ENCODE measurements at places on chromosomes 1 and 21.

- DNase-seq = no peak
Observed at GRCh38 chr1:3263790-3264189, 190.7 kb upstream of the ARHGEF16 start.

DNA sequence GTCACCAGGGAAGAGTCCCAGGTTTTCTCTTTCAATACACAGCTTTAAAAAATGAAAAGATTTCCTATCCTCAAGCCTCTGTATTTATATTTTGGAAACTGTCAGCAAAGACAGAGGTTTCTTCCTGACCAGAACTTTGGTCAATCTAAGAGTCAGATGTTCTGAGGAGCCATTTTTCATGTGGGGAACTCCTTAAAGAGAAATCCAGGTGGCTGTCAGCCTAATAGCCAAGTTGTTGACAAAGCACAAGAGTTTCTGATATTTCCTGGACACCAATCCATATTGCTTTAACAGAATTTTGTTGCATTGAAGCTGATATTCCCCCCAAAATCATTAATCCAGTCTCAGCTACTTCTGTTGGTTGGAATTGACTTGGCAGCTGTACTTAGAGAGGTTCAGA, 318.6 kb upstream of the NFIA start:
- no peak for DNase-seq

DNA sequence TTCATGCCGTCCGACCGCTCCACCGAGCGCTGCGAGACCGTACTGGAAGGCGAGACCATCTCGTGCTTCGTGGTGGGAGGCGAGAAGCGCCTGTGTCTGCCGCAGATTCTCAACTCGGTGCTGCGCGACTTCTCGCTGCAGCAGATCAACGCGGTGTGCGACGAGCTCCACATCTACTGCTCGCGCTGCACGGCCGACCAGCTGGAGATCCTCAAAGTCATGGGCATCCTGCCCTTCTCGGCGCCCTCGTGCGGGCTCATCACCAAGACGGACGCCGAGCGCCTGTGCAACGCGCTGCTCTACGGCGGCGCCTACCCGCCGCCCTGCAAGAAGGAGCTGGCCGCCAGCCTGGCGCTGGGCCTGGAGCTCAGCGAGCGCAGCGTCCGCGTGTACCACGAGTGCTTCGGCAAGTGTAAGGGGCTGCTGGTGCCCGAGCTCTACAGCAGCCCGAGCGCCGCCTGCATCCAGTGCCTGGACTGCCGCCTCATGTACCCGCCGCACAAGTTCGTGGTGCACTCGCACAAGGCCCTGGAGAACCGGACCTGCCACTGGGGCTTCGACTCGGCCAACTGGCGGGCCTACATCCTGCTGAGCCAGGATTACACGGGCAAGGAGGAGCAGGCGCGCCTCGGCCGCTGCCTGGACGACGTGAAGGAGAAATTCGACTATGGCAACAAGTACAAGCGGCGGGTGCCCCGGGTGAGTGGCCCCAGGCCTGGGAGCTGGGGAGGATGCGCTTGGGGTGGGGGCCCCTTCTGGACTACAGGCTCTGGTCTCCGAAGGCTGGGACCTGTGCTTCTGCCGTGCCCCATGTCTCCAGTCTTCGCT, 1.1 kb downstream of the SKI start:
- DNase-seq = no peak

DNA sequence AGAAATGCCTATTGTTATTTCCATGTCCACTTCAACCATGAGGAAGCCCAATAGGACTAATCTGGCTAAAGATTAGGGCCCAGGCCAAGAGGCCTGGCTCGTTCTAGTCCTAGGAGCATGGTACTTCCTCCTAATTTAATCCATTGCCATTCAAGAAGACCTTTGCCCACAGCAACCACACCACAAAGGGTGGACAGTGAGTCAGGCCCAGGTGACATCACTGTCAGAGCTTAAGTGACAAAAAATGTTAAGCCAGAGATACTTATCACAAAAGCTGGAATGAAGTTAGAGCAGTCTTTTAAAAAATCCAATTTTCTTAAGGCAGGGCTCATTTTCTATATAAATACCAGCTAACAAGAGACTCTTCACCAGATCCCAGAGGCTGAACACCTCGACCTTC, at the start of gene SPRR3:
SPRR3 (plus strand) TSS at position 368 of the 400 bp plus-strand sequence. CDS start 1,272 bp downstream, outside the sequence.
- no peak for DNase-seq

GRCh38 chr1:63797056-63797726, 23.4 kb downstream of the ROR1 start:
- no peak for DNase-seq

DNA sequence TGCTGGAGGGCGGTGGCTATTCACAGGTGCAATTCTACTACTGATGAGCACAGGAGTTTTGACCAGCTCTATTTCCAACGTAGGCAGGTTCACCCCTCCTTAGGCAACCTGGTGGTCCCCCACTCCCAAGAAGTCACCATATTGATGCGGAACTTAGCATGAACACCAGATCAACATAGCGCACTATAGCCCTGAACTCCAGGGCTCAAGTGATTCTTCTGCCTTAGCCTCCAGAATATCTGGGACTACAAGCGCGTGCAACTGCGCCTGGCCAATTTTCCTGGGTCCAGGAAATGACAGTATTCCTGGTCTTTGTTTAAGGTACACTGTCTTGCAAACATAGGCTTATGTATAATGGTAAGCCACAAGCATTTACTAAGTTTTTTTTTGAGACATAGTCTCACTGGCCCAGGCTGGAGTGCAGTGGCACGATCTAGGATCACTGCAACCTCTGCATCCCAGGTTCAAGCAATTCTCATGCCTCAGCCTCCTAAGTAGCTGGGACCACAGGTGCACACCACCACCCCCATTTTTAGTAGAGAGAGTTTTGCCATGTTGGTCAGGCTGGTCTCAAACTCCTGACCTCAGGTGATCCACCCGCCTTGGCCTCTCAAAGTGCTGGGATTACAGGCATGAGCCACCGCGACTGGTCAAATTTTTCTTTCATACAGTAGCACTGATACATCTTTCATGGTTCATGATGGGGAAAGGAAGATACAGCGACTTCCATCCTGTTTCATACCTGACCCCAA, 12.6 kb downstream of the MCL1 start:
- no peak for DNase-seq

DNA sequence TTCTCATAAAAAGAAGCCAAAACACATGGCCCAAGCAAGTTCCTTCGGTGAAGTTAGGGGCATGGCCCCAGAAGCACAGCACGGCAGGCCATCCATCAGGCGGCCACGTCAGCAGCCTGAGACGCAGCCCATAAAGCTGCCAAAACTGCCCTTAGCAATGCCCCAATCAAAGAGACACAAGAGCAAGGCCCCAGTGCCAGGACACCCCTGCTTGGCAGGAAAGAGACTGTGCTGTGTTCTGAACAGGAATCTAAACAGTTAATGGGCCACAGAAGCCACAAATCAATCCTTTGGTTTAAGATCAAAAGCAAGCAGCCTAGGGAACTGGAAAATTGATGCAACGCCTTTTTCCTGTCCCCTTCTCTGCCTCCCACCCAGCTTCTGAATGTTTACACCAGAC, 497.0 kb upstream of the USP24 start:
- no peak for DNase-seq

DNA sequence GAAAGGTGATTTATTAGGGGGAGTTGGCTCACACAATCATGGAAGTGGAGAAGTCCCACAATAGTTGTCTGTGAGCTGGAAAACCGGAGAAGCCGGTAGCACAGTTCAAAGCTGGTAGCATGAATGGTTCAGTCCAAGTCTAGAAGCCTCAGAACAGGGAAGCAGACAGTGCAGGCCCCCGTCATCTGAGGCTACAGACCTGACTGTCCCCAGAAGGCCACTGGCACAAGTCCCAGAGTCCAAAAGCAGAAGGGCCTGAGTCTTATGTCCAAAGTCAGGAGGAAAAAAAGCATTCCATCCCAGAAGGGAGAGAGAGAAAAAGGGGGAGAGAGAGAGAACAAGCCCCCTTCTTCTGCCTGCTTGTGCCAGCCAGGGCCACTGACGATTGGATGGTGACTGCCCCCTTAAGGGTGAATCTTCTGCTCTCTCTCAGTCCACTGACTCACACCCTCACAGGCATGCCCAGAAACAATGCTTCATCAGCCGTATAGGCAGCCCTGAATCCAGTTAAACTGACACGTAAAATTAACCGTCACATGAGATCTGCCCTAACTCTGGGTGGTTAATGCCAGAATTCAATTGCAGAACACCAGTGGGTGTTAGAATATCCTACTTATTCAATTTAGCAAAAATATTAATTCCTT, 49.3 kb upstream of the POU2F1 start:
- no peak for DNase-seq

DNA sequence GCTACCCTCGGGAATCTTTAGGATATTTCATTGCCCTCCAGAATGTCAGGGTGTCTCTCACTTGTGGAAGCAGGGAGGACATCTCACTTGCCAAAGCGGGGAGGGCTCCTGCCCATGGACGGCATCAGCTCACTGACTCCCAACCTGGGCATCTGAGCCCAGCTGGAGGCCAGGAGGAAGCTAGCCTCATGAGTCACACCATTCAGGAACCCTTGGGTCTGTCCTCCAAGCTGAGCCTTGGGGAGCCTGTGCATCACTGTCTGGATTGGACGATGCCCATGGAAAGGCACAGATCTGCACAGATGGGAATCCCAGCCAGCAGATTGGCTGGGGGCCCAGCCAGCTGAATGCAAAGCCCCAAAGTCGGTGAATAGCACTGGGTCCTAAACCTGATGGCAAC, 25.2 kb downstream of the WNT3A start:
- DNase-seq = no peak

DNA sequence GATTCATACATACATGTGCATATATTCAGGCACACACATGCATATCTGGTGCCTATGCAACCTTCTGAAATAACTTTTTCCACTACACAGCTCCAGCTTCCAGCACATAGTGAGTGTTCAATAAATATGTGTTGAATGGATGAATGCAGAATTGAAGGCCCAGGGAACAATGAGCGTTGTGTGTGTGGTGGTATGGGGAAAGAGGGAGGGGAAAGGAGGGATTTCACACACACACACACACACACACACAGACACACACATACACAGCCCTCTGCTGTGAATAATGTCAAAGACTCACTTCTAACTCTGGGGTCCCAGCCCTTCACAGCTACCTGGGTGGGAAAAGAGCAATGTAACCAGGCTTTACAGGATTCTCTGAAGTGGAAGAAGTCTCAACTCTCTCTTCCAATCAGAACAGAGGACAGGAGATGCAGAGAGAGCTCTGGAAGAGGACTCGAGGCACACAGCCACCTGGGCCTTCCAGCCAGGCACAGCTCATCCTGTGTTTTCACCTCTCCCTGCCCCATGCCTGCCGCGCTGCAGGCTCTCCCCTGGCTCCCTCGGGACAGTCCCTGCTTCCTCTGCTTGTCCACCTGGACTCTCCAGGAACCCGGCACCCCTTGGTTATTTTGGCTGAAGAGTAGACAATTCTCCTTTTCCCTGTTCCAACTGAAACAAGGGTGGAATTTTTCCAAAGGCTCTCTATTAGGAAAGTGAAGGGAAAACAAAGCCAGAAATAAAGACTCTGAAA, 5.4 kb upstream of the IGSF8 start:
- no peak for DNase-seq
